Karpas-422 (cell line): ENCODE measurements at places on chromosomes 2 and 18.

GRCh38 chr2:164975891-164976290, 20.6 kb upstream of the SLC38A11 start:
- H3K4me1 ChIP-seq, result no peaks in the 10 kb centered on the region
- H3K27me3 ChIP-seq, result no peaks in the 10 kb centered on the region
- peak; percentile 52 for DNase-seq
- H3K36me3 ChIP-seq, result no peaks in the 10 kb centered on the region

DNA sequence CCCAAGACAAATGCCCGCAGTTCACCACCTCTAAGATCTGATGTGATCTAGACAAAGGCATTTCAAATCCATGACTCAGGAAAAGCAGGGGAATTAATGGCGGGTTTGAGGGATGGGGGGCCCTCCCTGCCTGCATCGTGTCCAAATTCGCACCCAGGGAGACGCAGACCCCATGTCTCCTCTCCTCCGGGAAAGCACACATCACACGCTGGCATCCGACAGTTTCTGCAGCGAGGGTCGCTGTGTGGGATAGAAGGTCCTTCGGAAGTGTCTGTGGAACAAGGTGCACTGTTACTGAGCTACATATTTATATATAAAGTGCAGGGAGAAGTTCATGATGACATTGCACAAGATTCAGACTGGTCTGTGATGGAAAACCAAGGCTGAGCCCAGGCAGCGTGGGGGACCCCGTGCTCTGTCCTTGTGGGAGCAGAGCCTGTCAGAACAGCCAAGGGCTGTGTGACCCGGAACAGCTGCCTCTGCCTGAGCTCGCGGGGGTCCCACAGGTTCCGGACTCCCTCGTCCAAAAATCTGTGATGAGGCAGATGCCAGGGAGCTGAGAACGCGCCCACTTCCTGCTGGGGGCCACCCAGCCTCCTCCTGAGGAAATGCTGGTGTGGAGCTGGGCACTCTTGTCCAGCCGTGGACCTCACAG, 82.3 kb upstream of the CTDP1 start:
- H3K36me3 ChIP-seq, result no peaks in the 10 kb centered on the region
- no peak overlapping the region for H3K27ac ChIP-seq
- H3K4me3 ChIP-seq, result no peak overlapping the region
- no peaks in the 10 kb centered on the region for H3K27me3 ChIP-seq
- no peaks in the 10 kb centered on the region for H3K4me1 ChIP-seq

- H3K4me3 ChIP-seq, result peak overlapping the region; percentile 55; the same call in 1 of the 2 replicates
- H3K27ac ChIP-seq, result peak overlapping the region; percentile 84
- peaks cover 99% of the 10 kb centered on the region for H3K4me1 ChIP-seq
- DNase-seq, result peak; percentile 69
- H3K36me3 ChIP-seq, result peaks cover 11% of the 10 kb centered on the region; the same call in 1 of the 2 replicates
These were observed 32.6 kb downstream of the BCL2 start for GRCh38 chr18:63286926-63287325.

DNA sequence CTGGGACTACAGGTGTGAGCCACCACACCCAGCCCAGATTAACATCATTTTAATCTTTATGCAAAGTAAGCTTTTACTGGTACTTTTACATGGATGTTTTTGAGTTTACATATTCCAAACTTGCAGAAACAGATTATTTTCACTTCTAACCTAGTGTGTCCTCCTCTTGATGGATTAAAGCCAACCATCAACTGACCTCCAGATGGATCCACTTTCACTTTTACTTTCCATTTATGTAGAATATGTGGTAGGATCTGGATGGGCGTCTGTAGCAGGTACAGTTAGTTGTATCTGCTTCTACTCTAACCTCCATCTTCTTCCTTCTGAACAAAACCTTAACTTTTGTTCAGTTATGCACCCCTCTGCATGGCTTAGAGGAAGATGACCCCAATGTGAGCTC, 264.1 kb downstream of the CDH20 start:
- no peaks in the 10 kb centered on the region for H3K4me1 ChIP-seq
- no peak overlapping the region for H3K4me3 ChIP-seq
- no peak overlapping the region for H3K27ac ChIP-seq
- DNase-seq, result no peak
- H3K27me3 ChIP-seq, result no peaks in the 10 kb centered on the region
- H3K36me3 ChIP-seq, result no peaks in the 10 kb centered on the region

DNA sequence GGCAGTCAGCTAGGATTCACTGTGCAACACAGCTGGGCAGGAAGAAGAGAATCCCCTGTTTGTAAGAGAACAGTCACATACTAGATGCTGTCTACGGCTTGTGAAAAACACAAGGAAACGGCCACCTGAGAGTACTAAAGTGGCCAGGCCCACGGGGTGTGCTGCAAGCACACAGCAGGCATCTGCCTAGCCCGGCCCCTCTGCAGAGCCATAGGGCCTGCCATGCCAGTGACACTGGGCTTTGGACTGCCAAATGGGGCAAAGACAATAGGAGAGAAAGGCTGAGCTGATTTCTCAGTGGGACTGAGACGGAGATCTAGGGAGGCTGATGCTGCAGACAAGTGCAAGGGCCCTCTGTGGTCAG, 10.3 kb downstream of the TUBB6 start:
- H3K4me3 ChIP-seq, result no peak overlapping the region
- DNase-seq, result no peak
- no peaks in the 10 kb centered on the region for H3K27me3 ChIP-seq
- no peaks in the 10 kb centered on the region for H3K36me3 ChIP-seq
- peaks cover 8% of the 10 kb centered on the region for H3K4me1 ChIP-seq
- no peak overlapping the region for H3K27ac ChIP-seq
